ENCODE measurements at places on chromosomes 13 and 19.

GRCh38 chr19:1261538-1261797, 7.7 kb upstream of the CIRBP start:
- peak; percentile 39 for DNase-seq

DNA sequence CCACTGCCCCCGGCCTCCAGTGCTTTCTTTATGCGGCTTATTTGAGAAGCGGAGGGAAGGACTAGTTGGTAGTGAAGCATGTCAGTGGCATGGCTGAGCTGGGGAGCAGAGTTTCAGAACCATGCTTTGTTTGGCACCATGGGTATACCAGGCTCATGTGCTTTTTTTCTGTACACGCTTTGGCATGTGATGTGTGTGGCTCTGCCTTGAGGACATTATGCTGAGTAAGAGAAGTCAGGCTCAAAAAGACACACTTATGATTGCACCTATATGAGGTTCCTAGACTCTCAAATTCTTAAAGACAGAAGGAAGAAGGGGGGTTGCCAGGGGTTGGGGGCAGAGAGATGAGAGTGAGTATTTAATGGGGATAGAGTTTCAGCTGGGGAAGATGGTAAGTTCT, 21.3 kb downstream of the GATAD2A start:
- no peak for DNase-seq

GRCh38 chr19:1763648-1764639, 10.6 kb downstream of the ONECUT3 start:
- DNase-seq = no peak

GRCh38 chr19:29544656-29545360, 19.0 kb downstream of the VSTM2B start:
- DNase-seq = no peak

DNA sequence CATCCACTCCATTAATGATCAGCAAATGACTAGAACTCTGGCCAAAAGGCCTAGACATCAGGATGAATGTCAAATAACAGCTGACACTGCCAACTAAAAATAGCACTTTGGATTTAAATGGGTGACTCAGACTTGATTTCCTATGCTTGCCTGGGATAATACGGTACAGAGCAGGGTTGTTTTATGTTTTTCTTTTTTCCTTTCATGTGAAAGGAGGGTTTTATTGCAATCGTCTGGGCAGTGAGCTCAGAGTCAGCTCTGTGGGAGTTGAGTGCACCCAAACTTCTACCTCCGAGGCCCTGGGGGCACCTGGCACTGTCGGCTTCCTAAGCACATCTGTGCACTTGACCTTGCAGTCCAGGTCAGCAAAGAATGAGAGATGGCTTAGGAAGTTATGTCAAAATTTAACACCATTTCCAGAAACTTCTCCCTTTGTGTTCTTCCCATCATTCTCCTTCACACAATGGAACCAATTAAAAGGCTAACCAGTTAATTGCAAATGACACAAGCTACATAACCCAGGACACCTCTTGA, 134.1 kb downstream of the LACC1 start:
- DNase-seq = peak; percentile 71

GRCh38 chr19:33686687-33687480, 65.1 kb downstream of the CHST8 start:
- DNase-seq = no peak

GRCh38 chr19:55656988-55657747, 2.3 kb downstream of the U2AF2 start:
- DNase-seq = no peak

DNA sequence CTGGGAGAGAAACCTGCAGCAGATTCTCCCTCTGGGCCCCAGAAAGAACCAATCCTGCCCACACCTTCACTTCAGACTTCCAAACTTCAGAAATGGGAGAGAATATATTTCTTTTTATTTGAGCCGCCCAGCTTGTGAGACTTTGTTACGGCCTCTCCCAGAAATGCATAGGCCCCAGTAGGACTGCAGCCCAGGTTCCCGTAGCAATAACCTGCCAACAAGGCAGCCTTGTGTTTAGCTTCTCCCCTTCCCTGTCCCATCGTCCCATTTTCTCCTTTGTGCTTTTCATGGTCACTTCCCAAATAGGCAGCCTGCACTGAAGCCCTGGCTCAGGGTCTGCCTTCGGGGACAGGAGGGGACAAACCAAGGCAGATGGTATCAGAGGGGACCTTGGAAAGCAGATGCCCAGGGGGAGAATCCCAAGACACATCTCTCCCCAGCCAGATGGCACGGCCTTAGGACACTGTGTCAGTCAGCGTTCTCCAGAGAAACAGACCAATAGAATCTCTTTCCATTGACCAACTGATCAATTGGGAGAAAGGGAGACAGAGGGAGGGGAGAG, 3.7 kb upstream of the ARHGEF7 start:
- no peak for DNase-seq

- DNase-seq = no peak
These were observed 13.6 kb upstream of the SERP2 start for GRCh38 chr13:44359983-44360375.

GRCh38 chr13:35930665-35931631, 200.2 kb downstream of the DCLK1 start:
- DNase-seq = no peak

Data from adipocyte (in vitro differentiated cells).